ENCODE measurements at places on chromosomes 16 and 17.
A peak's percentile ranks its signal among the peaks of the same experiment; 100 is the strongest.

- H3K36me3 ChIP-seq, result no peaks in the 10 kb centered on the region
- no peaks in the 10 kb centered on the region for H3K4me1 ChIP-seq
- DNase-seq, result no peak
- H3K27me3 ChIP-seq, result no peaks in the 10 kb centered on the region
- H3K27ac ChIP-seq, result no peak overlapping the region
Measured at GRCh38 chr16:84868328-84868727, 48.5 kb downstream of the CRISPLD2 start.

GRCh38 chr16:880471-881171 lies 80.1 kb upstream of the GNG13 start:
- no peak overlapping the region for H3K4me3 ChIP-seq
- H3K27me3 ChIP-seq, result no peaks in the 10 kb centered on the region
- DNase-seq, result no peak
- no peaks in the 10 kb centered on the region for H3K4me1 ChIP-seq
- no peak overlapping the region for H3K27ac ChIP-seq
- H3K36me3 ChIP-seq, result no peaks in the 10 kb centered on the region

DNA sequence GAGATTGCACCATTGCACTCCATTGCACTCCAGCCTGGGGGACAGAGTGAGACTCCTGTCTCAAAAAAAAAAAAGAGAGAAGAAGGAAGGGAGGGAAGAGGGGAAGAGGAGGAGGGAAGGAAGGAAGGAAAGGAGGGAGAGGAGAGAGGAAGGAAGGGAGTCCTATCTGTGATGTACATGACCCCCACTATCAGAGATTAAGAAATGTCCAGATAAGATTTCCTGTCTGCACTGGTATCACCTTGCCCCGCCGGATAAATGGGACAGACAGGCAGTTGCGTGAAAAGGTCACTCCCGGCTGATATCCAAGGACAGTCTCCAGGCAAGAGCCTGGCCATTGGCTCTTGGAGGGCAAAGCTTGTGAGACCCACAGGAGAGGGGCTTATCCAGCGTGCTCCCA lies 5.2 kb upstream of the ZFPM1 start:
- H3K4me3 ChIP-seq, result no peak overlapping the region
- H3K4me1 ChIP-seq, result peaks cover 30% of the 10 kb centered on the region
- H3K27me3 ChIP-seq, result no peaks in the 10 kb centered on the region
- no peak overlapping the region for H3K27ac ChIP-seq

- no peak for DNase-seq
- H3K4me1 ChIP-seq, result no peaks in the 10 kb centered on the region
- no peaks in the 10 kb centered on the region for H3K27me3 ChIP-seq
- H3K36me3 ChIP-seq, result no peaks in the 10 kb centered on the region
Measured at GRCh38 chr16:6861815-6862477, 470.7 kb upstream of the RBFOX1 start.

DNA sequence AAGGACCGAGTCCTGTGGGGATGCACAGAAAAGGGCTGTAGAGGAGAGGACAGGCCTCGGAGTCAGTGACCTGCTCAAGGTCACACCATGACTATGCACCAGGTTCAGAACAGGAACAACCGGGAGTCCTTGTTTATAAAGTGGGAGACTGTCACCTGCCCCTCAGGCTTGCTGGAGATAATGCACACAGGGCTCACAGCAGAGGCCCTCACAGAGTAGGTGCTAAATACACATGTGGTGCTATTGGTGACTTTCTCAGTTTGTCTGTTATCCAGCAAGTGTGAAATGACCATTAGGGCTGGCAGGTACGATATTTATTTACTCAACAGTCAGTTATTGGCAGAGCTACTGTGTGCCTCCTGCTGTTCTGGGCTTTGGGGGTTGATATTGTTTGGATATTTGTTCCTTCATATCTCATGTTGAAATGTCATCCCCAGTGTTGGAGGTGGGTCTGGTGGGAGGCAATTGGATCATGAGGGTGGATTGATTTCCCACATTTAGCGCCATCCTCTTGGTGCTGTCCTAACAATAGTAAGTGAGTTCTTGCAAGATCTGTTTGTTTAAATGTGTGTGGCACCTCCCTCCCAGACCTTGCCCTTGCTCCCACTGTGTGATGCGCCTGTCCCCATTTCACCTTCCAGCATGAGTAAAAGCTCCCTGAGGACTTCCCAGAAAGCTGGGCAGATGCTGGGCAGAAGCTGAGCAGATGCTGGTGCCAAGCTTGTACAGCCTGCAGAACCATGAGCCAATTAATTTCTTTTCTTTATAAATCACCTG lies 162.1 kb upstream of the MPHOSPH6 start:
- H3K27ac ChIP-seq, result no peak overlapping the region
- no peak overlapping the region for H3K4me3 ChIP-seq
- DNase-seq, result no peak
- peaks cover 19% of the 10 kb centered on the region for H3K27me3 ChIP-seq

- no peak for DNase-seq
- no peak within 1 kb of the TSS for H3K27ac ChIP-seq
- no peaks in the 10 kb centered on the region for H3K4me1 ChIP-seq
- no peak within 1 kb of the TSS for H3K4me3 ChIP-seq
Measured at GRCh38 chr17:48429638-48430586, at the start of gene SKAP1. Gene SKAP1 (minus strand): TSS chr17:48430214.

- H3K4me3 ChIP-seq, result no peak overlapping the region
- H3K27me3 ChIP-seq, result no peaks in the 10 kb centered on the region
- no peaks in the 10 kb centered on the region for H3K36me3 ChIP-seq
- H3K27ac ChIP-seq, result peak overlapping the region; percentile 84
- DNase-seq, result no peak
- H3K4me1 ChIP-seq, result peaks cover 89% of the 10 kb centered on the region
Measured at GRCh38 chr17:57949649-57950048, 5.6 kb downstream of the CUEDC1 start.

- DNase-seq, result no peak
- no peak overlapping the region for H3K4me3 ChIP-seq
- H3K27ac ChIP-seq, result no peak overlapping the region
- no peaks in the 10 kb centered on the region for H3K36me3 ChIP-seq
- no peaks in the 10 kb centered on the region for H3K27me3 ChIP-seq
- H3K4me1 ChIP-seq, result no peaks in the 10 kb centered on the region
Measured at GRCh38 chr16:14509675-14510132, 120.4 kb downstream of the PARN start.

- H3K27ac ChIP-seq, result no peak overlapping the region
- H3K36me3 ChIP-seq, result peaks cover 84% of the 10 kb centered on the region
- no peak overlapping the region for H3K4me3 ChIP-seq
- no peak for DNase-seq
- no peaks in the 10 kb centered on the region for H3K4me1 ChIP-seq
- no peaks in the 10 kb centered on the region for H3K27me3 ChIP-seq
Measured at GRCh38 chr17:80385046-80385445, 29.9 kb upstream of the ENDOV start.

GRCh38 chr16:66695471-66695934 lies 1.0 kb downstream of the CMTM4 start:
- no peak overlapping the region for H3K27ac ChIP-seq
- no peaks in the 10 kb centered on the region for H3K36me3 ChIP-seq
- peaks cover 13% of the 10 kb centered on the region for H3K4me1 ChIP-seq
- no peaks in the 10 kb centered on the region for H3K27me3 ChIP-seq
- peak overlapping the region; percentile 81 for H3K4me3 ChIP-seq
- DNase-seq, result no peak

DNA sequence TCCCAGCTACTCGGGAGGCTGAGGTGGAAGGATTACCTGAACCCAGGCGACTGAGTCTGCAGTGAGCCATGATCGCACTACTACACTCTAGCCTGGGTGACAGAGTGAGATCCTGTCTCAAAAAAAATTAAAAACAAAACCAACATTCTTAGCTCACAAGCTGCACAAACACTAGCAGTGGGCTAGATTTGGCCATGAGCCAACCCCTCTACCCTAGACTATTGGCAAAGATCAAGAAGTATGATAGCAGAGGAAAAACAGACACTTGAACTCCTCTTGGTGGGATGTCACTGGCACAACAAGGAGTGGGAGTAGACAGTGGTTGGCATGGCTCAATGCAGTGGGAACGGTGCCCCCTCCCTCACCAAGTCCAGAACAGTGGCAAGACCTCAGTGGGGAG lies 19.6 kb upstream of the RIPOR1 start:
- H3K27me3 ChIP-seq, result no peaks in the 10 kb centered on the region
- no peaks in the 10 kb centered on the region for H3K4me1 ChIP-seq
- H3K4me3 ChIP-seq, result no peak overlapping the region
- no peak for DNase-seq

- no peaks in the 10 kb centered on the region for H3K36me3 ChIP-seq
- no peak overlapping the region for H3K27ac ChIP-seq
- H3K4me1 ChIP-seq, result peaks cover 16% of the 10 kb centered on the region
- no peak overlapping the region for H3K4me3 ChIP-seq
- DNase-seq, result no peak
Measured at GRCh38 chr16:57949595-57950238, 21.2 kb downstream of the CNGB1 start.

DNA sequence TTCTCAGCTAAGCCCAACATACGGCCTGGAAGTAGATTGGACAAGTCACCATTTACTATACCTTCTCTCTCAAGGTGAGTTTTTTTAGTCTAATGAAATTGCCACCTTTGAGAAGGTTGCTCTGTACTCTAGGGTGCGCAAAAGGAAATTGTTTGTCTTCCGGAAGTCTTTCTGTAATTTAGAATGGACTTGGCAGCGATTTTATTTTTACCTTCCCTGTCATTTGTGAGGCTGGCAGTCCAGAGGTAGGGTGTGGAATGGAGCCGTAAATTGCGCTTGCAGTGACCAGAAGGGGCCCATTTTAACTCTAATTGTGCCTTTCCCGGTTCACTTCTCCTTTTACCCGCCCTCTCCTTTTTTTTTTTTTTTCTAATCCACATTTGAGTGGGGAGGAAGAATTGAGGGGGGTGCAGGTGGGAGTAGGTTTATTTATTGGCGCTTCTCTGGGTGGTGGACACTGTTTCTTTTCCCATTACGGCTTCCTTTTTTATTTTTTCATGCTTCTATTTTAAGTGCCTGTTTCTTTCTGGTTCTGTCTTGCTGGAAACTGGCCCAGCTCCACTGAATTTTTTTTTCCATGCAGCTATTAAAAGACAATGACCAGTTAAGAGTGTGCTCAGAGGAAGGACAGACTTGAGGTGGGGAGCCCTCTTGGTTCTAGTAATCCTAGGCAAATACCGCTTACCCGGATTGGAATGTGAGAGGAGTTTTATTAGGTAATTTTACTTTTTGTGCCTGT lies 89.7 kb upstream of the CLEC18A start:
- DNase-seq, result no peak
- H3K4me1 ChIP-seq, result no peaks in the 10 kb centered on the region
- H3K36me3 ChIP-seq, result no peaks in the 10 kb centered on the region
- H3K4me3 ChIP-seq, result no peak overlapping the region
- no peak overlapping the region for H3K27ac ChIP-seq

DNA sequence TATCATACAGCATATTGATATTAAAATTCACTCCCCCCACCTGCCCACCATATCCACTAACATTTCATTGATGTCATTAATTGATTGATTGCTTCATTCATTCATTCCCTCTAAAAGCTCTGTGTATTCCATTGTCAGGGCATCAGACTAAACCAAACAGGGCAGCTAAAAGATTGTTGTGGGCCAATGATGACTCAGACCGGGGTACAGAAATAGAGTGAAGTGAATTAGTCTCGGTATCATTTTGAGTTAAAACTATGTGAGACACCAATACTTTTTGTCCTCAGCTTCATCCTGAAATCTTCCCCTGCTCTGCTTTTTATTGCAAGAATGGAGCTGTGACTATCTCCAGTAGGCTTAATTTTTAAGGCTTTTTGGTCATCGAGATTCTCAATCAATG lies 868.3 kb downstream of the CDH11 start:
- no peak for DNase-seq
- no peak overlapping the region for H3K27ac ChIP-seq
- H3K4me3 ChIP-seq, result no peak overlapping the region
- no peaks in the 10 kb centered on the region for H3K36me3 ChIP-seq
- no peaks in the 10 kb centered on the region for H3K4me1 ChIP-seq

DNA sequence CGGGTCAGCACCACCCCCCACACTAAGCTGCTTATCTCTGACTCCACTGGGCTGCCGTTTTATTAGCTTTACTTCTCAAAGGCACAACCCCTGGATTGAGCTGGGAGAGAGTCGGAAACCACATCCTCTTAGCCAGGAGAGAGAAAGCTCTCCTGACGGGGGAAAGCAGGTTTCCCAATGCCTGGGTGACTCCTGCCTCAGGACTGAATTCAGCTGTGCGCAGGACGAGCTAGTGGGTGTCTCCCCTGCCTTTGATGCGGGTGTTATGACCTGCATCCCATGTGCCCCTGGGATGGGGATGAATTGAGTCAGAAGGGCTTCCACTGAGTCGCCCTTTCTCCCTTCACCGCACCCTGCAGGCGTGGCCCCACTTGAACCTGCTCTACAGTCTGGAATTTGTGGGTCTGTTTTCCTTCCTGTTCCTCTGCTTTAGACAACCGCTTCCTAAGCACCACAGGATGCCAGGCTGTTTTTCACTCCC lies 819.2 kb upstream of the EEF2KMT start:
- DNase-seq, result no peak
- H3K27me3 ChIP-seq, result no peaks in the 10 kb centered on the region
- no peaks in the 10 kb centered on the region for H3K4me1 ChIP-seq
- H3K4me3 ChIP-seq, result no peak overlapping the region

DNA sequence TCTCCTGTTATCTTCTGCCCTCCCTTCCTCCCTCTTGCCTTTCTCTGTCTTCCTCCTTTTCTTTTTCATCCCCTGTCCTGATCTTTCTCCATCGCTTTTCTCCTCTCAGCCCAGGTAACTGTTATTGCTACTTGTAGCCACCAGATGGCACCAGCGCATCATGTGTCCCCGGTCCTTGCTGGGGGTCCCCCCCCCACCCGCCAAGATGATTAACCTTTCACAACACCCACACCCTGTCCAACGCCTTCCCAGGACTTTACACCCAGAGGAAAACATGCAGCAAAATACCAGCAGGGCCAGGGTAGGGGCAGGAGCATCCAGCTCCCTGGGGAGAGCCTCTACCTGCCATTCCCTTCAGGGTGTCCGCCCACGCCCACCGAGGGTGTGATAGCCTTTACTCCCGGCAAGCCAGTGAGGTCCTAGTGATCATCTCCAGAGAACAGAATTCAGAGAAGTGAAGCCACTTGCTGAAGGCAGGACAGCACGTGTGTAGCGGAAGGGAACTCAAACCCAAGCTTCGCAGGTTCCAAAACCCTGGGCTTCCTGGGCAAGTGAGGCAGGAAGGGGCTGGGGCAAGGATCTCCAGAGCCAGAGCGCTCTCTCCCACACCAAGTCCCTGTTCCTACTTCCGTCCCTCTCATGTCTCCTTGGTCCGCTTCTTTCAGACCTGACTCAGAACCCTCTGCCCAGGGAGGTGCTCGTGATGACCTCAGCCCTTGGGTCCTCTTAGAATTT lies 13.4 kb upstream of the TAC4 start:
- DNase-seq, result peak; percentile 57
- no peak overlapping the region for H3K4me3 ChIP-seq
- H3K36me3 ChIP-seq, result no peaks in the 10 kb centered on the region

DNA sequence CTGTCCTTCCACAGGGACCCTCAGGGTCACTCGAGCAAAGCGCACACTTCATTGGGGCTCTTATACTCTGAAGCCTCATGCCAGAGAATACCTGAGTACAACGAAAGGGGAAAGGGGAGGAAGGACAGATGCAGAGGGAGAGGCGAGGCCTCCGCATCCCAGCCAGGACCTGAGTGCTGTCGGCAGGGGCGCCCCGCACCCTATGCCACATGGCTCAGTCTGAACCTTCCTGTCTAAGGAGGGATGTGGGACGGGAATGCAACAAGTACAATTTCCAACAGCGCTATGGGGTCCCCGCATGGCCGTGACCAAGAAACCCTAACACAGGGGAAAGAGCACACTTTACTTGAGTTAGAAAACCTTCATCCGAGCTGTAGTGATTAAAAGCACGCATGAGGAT lies 39.8 kb upstream of the FAAP100 start:
- H3K4me1 ChIP-seq, result no peaks in the 10 kb centered on the region
- H3K27me3 ChIP-seq, result no peaks in the 10 kb centered on the region
- H3K36me3 ChIP-seq, result peaks cover 83% of the 10 kb centered on the region
- no peak overlapping the region for H3K4me3 ChIP-seq
- DNase-seq, result no peak
- no peak overlapping the region for H3K27ac ChIP-seq

All from A673 (cell line).